ENCODE measurements at places on chromosomes 1 and 21.

DNA sequence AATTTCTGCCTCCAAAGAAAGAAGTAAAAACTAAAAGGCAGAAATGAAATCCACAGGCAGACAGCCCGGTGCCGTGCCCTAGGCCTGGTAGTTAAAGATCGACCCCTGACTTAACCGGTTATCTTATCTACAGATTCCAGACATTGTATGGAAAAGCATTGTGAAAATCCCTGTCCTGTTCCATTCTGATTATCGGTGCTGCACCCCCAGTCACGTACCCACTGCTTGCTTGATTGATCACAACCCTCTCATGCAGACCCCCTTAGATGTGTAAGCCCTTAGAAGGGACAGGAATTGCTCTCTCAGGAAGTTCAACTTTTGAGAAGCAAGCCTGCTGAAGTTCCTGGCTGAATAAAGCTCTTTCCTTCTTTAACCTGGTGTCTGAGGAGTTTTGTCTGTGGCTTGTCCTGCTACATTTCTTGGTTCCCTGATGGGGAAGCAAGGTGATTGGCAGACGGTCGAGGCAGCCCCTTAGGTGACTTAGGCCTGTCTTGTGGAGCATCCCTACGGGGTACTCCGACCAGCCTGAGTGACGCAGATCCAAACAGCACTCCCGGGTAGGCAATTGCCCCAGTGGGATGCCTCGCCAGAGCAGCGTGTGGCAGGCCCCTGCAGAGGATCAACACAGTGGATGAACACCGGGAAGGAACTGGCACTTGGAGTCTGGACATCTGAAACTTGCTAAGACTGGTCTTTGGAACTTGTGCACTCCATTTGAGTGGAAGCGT lies 111.2 kb upstream of the PPM1J start:
- DNase-seq, result no peak

- no peak for DNase-seq
These were observed 25.1 kb downstream of the SPSB1 start for GRCh38 chr1:9317591-9318417.

DNA sequence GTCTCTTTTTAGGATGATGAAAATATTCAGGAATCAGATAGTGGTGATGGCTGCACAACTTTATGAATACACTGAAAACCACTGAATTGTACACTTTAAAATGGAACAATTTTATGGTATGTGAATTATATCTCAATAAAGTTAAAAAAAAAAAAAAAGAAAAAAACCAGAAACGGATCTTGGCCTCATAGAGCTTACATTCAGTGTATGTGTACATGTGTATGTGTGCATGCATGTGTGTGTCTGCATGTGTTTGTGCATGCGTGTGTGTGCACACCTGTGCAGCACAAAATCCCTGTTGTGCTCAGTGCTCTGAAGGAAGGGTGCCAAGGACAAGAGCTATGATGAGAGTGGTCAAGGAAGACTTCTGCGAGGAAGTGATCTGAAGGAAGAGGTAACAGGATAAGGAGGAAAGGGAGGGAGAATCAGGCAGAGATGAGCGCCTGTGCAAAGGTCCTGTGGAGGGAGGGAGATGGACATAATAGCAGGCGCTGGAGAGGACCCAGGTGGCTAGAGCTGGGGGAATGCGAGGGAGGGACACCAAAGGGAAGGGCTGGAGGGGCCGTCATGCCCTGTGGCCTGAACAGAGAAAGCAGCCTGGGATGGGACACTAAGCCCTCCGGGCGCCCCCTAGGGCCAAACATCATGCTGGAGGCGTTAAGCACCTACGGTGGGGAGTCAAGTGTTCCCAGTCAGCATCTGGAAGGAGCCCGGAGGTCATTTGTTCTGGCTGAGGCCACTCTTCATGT lies 25.2 kb downstream of the NKAIN1 start:
- no peak for DNase-seq

GRCh38 chr1:42239041-42239440 lies 74.5 kb upstream of the GUCA2A start:
- DNase-seq, result no peak

GRCh38 chr1:222240536-222241181 lies 307.2 kb downstream of the HHIPL2 start:
- DNase-seq, result no peak

- no peak for DNase-seq
These were observed 42.7 kb downstream of the L1TD1 start for GRCh38 chr1:62237361-62237760.

GRCh38 chr1:116826818-116827606 lies 72.8 kb downstream of the CD2 start:
- peak; percentile 88 for DNase-seq

DNA sequence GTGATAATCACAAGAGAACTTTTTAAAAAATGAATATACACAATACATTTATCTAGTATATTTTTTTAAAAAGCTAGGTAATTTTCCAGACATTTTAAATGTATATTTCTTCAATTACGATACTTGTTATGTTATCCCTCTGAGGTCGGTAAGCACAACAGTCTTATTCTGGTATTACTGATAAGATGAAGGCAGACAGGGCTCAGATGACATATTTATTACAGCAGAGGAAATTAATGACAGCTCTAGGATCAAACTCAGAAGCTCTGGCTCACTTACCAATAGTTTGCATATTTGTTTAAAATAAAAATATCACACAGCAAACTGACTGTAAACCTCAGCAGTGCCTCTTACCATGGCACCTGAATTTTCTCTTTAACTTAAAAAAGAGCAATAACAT lies 1347.0 kb upstream of the ADGRL2 start:
- DNase-seq, result no peak

DNA sequence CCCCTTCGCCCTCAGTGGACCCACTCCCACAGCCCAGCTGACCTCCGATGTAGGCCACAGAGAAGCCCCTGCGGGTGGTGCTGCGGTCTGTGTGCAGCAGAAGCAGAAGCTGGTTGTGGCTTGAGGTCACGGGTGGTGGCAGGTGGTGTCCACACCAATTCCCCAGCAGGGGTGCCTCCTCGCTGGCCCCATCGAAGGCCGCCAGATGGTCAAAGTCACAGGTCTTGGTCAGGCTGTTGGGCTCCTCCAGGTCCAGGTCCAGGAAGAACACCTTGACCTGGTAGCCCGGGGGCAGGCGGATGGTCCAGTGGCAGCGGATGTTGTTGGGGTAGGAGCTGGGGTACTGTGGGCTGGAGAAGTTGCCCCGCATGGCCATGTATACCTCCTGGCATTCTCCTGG lies 13.1 kb downstream of the CDCP2 start:
- DNase-seq, result no peak

GRCh38 chr1:31224068-31224467 lies 15.6 kb downstream of the NKAIN1 start:
- no peak for DNase-seq

GRCh38 chr1:12518931-12519692 lies 98.9 kb downstream of the DHRS3 start:
- DNase-seq, result peak; percentile 75

DNA sequence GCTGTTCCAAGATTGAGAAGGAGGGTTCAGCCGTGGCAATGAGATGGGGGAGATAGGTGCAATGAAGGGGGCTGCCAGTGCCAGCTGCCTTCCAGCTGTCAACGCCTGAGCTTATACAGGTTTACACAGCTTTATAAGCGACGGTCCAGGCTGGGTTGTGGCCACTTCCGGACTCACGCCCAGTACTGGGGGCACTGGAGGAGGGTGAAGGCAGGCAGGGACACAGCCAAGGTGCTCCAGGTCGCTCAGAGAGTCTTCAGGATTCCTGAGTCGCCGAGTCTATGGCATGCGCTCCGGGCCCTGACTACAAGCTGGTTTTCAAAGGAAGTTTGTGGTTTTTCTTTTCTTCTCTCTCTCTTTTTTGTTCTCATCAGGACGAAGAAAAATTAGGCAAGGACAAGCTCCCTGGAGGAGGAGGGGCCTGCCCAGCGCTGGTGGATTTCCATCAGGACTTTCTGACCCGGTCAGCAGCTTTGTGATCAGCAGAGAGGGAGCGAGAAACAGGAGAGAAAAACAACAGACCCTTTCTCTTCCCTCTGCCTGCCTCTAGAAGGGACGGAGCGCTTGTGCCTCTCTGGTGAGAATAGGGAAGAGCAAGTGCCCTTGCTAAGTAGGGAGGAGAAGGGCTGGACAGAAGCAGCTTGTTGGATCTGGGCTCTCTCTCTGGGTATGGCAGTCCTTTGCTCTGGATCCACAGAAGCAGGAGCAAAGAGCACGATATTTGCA lies at the start of gene MINDY1:
TSS of gene MINDY1 (minus strand) at position 576 of the 726 bp plus-strand sequence. CDS start 4,285 bp downstream, outside the sequence.
- DNase-seq, result peak; percentile 46

DNA sequence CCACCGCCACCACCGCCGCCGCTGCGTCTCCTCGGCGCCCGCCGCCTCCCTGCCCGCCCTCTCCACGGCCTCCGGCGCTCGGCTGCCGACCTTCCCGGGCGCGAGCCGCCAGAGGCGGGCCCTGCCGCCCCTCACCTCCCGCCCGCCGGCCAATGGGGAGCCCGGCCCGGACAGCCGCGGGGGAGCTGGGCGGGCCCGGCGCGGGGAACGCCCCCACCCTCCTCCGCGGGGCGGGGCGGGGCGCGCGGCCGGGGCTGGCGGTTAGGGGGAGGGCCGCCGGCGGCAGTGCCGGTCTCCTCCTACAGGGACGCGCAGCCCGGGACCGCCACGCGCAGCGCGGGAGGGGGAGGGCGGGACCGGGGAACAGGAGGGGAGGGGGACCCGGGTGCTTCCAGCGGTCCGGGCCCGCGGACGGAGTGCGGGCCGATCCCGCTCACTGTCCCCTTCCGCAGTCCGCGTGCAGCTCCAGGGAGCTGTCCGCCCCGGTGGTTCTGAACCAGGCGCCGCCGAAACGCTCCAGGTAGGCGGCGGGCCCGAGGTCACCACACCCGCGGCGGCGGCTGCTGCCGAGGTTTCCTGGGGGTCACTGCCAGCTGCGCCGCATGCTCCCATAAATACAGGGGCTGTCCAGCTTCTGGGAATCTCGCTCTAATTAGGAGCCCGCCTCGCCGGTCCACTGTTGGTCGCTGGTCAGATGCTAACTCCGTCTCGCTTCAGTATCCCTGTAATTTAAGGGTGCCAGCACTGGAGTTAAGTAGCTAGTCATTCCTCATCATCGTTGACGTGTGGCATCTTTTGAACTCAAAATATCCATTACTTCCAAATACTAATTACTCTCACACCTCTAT lies at the start of gene PGBD5:
TSS of gene PGBD5 (minus strand) at position 87 of the 848 bp plus-strand sequence. CDS start 404 bp downstream, outside the sequence.
- peak; percentile 48 for DNase-seq

GRCh38 chr1:198632007-198632406 lies 6.8 kb upstream of the PTPRC start:
- no peak for DNase-seq

DNA sequence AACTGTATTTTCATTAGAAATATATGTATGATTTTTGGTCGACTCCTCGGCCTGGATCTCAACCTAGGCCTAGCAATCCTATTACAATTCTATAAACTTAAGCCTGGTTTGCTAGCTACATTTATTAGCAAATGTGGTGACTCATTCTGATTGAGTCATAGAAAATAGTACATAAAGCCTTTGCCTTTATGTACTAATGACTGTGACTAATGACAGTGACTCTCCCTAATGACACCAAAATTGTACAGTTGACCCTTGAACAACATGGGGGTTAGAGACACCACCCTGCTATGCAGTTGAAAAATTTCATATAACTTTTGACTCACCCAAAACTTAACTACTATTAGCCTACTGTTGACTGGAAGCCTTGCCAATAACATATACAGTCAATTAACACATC lies 78.9 kb downstream of the CLEC20A start:
- no peak for DNase-seq

DNA sequence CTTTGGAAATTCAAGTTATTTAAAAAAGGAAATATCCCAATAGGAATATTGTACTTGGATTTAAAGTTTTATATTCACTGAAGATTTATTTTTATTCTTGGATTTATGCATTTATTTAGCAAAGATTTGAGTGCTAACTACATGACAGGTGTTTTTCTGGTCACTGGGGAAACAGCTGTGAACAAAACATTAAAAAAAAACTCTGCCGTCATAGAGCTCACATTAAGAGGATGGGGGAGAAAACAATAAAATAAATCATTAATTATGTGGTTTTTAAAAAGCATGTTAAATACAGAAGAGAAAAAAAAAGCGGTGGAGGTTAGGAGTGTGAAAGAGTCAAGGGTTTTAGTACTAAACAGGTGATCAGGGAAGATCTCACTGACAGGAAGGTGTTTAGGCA lies 149.9 kb downstream of the GALNT2 start:
- DNase-seq, result no peak

GRCh38 chr1:153220606-153221303 lies 3.4 kb downstream of the PRR9 start:
- no peak for DNase-seq

GRCh38 chr21:24183077-24183476 lies 1424.2 kb downstream of the MRPL39 start:
- no peak for DNase-seq

DNA sequence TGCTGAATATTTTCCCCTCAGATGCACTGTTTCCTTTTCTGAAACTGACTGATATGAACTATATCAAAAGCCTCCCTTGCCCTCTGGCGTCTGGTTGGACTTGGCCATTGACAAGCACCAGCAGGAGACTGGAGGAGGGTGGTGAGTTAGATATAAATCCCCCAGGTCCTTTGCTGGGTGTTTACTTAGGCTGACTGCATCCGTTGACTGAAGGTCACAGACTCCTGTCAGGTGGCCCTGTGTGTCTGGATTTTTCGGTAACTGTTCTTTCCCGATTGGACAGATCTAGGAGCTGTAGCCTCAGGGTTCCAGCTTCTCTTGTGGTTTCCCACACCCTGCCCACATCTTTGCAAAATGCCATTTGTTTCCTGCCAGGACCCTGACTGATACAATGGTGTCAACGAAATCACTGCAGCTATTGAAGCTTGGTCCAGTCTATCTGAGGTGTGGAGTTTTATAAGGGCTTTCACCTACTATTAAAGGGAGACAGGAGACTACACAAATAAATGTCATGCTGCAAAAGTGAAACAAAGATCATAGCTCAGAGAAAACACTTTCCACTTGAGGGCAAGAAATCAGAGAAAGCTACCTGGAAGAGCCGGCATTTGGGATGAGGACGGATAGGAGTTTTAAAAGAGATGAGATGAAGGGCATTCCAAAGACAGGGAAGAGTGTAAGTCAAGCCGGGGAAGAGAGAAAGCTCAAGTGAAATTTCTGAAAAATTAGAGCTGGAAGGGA lies 1.5 kb upstream of the MAGI3 start:
- DNase-seq, result peak; percentile 8

DNA sequence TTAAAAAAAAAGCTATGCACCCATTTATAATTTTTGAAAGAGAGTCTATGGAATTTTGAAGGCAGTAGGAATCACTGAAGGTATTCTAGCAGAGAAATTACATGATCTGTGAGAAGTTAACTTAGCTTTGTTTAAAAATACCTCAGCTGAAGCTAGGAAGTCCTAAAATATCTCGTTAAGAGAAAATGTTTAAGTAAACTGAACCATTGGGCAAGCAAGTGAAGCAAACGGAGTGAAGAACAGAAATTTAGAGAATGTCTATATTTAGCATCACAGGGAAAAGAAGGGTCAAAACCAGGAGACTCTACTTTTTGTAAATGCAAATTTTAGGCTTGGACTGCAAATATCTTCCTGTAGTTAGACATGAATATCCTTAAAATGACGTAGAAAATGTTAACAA lies 230.8 kb downstream of the HMCN1 start:
- DNase-seq, result no peak

- DNase-seq, result no peak
These were observed 15.9 kb upstream of the ELOA start for GRCh38 chr1:23727362-23727811.

All from stimulated activated CD4-positive, alpha-beta T cell treated with anti-CD3 and anti-CD28 coated beads, Interleukin-1b, Interleukin-23, amount 100 ng/mL, for 48 hours (primary cell).